ENCODE measurements at places on chromosomes 7 and 10. TPM values are rescaled to one million over a fixed set of nuclear protein-coding genes. Genes with fewer than 3 reads are reported as not detected.

Gene UPK3BL2
- 14.1 TPM for total RNA-seq

Gene RINT1
- total RNA-seq = 28.5 TPM

Gene DLD
- total RNA-seq = 113 TPM

Gene CD36
- not detected for total RNA-seq

Gene OR6B1
- total RNA-seq = not detected

Gene ZNF425
- total RNA-seq = 0.44 TPM

DNA sequence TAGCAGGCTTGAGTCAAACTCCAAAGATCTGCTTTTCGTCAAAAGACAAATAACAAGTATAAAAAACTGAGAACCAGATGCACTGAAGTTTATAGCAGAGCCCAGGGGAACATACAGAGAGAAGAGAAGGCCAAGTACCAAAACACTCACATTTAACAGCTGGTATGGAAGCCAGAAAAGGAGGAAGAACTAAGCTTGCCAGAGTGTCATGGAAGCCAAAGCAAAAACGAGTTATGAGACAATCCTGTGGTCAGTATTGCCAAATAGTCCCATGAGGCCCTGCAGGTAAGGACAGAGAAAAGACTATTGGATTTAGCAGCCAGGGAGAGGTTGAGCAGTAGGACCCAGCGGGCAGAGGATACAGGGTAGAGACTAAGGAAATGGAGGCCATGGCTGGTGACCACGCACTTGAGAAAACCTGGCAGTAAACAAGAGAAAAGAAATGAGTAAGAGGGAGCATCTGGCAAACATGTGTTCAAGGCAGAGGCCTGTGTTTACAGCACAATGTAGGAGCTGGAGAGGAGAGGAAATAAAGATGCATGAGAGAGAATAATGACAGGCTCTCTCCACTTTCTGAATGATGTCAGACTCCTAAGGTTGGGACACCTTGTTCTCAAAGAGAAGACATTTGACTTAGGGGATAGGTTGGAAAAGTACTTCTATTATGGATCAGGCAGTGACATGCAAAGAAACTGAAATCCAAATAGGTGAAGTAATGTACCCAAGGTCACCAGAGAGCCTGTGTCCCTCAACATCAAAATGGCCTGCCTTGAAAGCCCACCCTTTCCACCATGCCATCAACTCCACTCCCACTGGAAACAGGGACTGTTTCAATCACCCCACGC, 9.1 kb downstream of the CREB3L2 start:
- H3K27me3 ChIP-seq = no peaks in the 10 kb centered on the region
- H3K27ac ChIP-seq = peak overlapping the region; percentile 82
- peak overlapping the region; percentile 24 for H3K4me3 ChIP-seq
- H3K36me3 ChIP-seq = peaks cover 18% of the 10 kb centered on the region

- H3K4me3 ChIP-seq = no peak overlapping the region
- no peak for DNase-seq
- H3K27me3 ChIP-seq = no peaks in the 10 kb centered on the region
- H3K36me3 ChIP-seq = peaks cover 48% of the 10 kb centered on the region
- peak overlapping the region; percentile 34 for H3K27ac ChIP-seq
Measured at GRCh38 chr10:79289801-79290200, 57.5 kb upstream of the PPIF start.

DNA sequence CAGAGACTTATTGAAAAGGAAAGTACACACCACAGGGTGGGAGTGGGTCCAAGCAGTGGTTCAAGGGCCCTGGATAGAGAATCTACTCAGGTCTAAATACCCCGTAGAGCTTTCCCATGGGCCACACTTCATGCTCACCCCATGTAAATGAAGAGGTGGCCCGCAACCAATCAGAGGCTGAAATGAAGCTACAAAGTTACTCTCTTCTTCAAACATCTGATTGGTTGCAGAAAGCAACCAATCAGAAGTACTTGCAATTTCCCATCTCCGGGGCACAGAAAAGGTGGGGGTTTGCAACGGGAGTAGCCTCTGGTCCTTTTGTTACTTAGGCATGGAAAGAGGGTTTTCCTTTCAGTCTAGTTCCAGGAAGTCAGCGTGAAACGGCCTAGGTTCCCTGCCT, 15.2 kb upstream of the GALNTL5 start:
- H3K4me3 ChIP-seq = no peak overlapping the region
- no peak for DNase-seq
- no peak overlapping the region for H3K27ac ChIP-seq
- no peaks in the 10 kb centered on the region for H3K36me3 ChIP-seq

DNA sequence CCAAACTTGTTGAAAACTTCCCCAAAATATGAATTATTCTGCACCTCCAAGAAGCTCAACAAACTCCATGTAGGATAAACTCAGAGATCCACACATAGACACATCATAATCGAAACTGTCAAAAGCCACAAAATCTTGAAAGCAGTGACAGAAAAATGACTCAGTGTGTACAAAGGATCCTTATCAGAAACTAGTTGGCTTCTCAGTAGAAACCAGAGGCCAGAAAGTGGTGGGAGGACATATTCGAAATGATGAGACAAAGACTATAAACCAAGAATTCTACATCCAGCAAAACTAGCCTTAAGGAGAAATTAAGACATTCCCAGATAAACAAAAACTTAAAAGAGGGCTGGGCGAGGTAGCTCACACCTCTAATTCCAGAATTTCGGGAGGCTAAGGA, 38.5 kb downstream of the MCMBP start:
- peak overlapping the region; percentile 24 for H3K4me3 ChIP-seq
- H3K27me3 ChIP-seq = no peaks in the 10 kb centered on the region
- H3K36me3 ChIP-seq = peaks cover 88% of the 10 kb centered on the region
- H3K4me1 ChIP-seq = peaks cover 22% of the 10 kb centered on the region
- H3K27ac ChIP-seq = peak overlapping the region; percentile 72
- no peak for DNase-seq

GRCh38 chr10:46225597-46225996, 61.2 kb upstream of the ANTXRL start:
- H3K27ac ChIP-seq = no peak overlapping the region
- no peaks in the 10 kb centered on the region for H3K27me3 ChIP-seq
- H3K36me3 ChIP-seq = peaks cover 19% of the 10 kb centered on the region
- no peaks in the 10 kb centered on the region for H3K4me1 ChIP-seq
- H3K4me3 ChIP-seq = no peak overlapping the region
- DNase-seq = no peak

- H3K27ac ChIP-seq = no peak overlapping the region
- peaks cover 27% of the 10 kb centered on the region for H3K36me3 ChIP-seq
- no peak overlapping the region for H3K4me3 ChIP-seq
- no peaks in the 10 kb centered on the region for H3K4me1 ChIP-seq
- no peak for DNase-seq
Measured at GRCh38 chr7:133275008-133275407, 22.1 kb downstream of the EXOC4 start.

DNA sequence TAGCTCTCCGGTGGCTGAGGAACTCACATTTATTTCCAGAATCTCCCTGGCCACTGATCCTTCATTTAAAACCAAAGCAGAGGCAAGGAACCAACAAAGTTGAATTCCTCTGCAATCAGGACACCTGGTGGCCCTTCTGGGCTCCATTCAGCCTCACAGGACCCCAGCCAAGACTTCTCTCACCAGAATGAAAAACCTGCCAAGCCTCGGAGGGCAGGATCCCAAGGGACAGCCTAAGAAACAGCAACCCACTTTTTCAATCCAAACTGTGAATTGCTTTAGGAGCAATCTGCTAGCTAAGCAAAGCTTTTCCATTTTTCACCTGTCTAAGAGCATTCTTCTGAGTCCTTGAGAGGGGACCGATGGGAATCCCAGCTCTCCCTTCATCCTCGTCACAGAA, 34.6 kb downstream of the OAT start:
- peaks cover 3% of the 10 kb centered on the region for H3K4me1 ChIP-seq
- peaks cover 25% of the 10 kb centered on the region for H3K27me3 ChIP-seq
- H3K27ac ChIP-seq = no peak overlapping the region
- no peak overlapping the region for H3K4me3 ChIP-seq
- no peaks in the 10 kb centered on the region for H3K36me3 ChIP-seq

DNA sequence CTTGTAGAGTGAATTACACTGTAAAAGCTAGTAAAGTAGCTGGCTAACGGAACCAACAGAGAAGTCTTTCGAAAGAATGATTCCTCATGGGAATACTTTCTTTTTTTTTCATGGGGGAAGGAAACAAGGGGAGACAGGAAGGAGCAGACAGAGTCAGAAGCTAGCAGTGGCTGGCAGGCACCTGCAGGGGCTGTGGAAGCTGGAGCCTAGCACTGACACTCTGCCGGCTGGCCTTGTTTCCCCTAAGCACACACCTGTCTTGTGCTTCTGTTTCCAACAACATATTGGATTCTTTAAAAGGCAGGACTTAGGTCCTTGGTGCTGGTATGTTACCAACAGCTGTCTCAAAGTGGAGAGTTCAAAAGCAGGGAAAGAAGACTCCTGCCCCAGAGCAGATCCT, 24.7 kb downstream of the NOD1 start:
- no peak overlapping the region for H3K27ac ChIP-seq
- no peak for DNase-seq
- no peaks in the 10 kb centered on the region for H3K27me3 ChIP-seq
- no peak overlapping the region for H3K4me3 ChIP-seq
